T-cell (primary cell): ENCODE measurements at places on chromosomes 7 and 10. TPM values are rescaled to one million over a fixed set of nuclear protein-coding genes. Genes with fewer than 3 reads are reported as not detected.
A peak's percentile ranks its signal among the peaks of the same experiment; 100 is the strongest.

FOXI2 gene
- total RNA-seq, result not detected

CYP2C19 gene
- total RNA-seq, result not detected

PRKG1 gene
- not detected for total RNA-seq

UNCX gene
- total RNA-seq, result not detected

ACTR1A gene
- 60.2 TPM for total RNA-seq

CPA4 gene
- total RNA-seq, result not detected

AKR1C1 gene
- total RNA-seq, result 4.8 TPM

STEAP2 gene
- total RNA-seq, result 0.19 TPM

NKX2-3 gene
- not detected for total RNA-seq

GPR15LG gene
- not detected for total RNA-seq

SEPTIN7 gene
- 202 TPM for total RNA-seq

DNA sequence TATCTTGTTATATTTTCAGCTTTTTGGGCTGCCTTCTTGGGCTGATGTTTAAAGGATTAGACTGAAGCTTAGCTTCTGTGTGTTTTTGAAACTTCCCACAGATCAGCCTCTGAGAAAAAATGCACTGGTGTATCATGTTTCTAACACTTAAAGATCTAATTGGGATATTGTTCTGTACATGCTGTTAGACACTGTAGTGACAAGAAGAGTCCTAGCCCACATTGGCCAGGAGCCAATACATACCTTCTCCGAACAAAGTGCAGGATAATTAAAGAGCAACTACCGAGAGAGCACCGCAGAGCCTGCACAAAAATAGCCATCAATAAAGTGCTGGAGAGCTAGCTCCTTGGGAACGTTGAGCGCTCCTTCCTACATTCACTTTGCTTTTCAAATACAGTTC lies 289.4 kb upstream of the SP8 start:
- DNase-seq, result no peak

GRCh38 chr7:40015790-40016296 lies 65.8 kb downstream of the CDK13 start:
- no peak for DNase-seq

DNA sequence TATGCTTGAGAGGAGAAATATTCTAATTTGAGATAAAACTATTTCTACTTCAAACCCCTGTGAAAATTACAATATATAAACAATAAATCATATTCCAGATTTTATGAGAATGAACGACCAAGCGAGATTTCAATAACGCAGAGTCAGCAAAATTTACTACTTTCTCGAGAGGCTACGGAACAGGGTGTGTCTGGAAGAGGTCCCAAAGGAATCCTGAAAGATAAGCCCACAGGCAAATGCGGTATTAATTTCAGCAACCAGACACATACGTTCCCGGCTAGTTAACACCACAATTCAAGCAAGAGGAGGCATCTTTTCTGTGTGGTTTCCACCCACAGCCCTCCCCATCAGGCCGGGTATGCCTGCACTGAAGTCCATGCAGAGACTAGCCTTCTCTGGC lies 26.4 kb downstream of the BEND7 start:
- DNase-seq, result no peak

- DNase-seq, result no peak
Observed at GRCh38 chr10:129631006-129631405, 164.0 kb downstream of the MGMT start.

DNA sequence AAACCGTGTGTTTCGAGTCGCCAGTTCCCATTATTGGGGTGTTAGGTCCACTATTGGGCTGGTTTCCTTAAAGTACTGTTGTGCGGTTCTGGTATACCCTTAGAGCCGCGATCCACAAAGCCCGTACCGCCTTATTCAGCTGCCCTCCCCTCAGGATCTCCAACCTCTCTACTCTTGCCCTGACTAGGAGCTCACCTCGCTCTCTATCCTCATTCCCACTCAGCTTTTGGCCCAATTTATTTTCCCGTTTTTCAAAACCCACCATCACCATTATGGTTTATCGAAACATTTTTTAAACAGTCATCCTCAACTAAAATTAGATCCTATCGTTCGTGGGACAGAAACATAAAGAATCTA lies 461 bp upstream of the ETV1 start:
- no peak for DNase-seq

DNA sequence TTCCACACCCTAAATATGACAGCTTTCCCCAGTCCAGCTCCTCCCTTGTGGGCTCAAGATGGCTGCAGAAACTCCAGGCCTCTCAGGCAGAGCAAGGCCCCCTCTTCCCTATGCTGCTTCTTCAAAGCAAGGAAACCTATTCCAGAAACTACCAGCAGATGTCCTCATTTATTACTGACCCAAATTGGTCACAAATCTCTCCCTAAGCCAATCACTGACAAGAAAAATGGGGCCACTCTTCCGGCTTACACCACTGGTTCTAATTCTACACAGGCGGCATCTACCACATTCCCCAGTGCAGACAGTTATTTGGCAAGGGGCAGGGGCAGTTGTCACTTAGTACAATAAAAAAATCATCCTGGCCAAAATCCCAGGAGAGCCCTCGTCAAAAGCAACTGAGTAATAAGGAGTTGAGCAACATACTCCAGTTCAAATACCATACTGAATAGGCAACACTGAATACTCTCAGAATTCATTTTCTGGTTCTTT lies 150.4 kb downstream of the SFMBT2 start:
- DNase-seq, result peak; percentile 28

- no peak for DNase-seq
Observed at GRCh38 chr10:29840516-29841276, 205.9 kb upstream of the SVIL start.

GRCh38 chr10:62748386-62748785 lies 56.1 kb upstream of the ADO start:
- DNase-seq, result no peak

GRCh38 chr7:28933846-28934320 lies 24.2 kb downstream of the TRIL start:
- DNase-seq, result no peak

- no peak for DNase-seq
Observed at GRCh38 chr10:69961881-69962745, 90.5 kb upstream of the MACROH2A2 start.

DNA sequence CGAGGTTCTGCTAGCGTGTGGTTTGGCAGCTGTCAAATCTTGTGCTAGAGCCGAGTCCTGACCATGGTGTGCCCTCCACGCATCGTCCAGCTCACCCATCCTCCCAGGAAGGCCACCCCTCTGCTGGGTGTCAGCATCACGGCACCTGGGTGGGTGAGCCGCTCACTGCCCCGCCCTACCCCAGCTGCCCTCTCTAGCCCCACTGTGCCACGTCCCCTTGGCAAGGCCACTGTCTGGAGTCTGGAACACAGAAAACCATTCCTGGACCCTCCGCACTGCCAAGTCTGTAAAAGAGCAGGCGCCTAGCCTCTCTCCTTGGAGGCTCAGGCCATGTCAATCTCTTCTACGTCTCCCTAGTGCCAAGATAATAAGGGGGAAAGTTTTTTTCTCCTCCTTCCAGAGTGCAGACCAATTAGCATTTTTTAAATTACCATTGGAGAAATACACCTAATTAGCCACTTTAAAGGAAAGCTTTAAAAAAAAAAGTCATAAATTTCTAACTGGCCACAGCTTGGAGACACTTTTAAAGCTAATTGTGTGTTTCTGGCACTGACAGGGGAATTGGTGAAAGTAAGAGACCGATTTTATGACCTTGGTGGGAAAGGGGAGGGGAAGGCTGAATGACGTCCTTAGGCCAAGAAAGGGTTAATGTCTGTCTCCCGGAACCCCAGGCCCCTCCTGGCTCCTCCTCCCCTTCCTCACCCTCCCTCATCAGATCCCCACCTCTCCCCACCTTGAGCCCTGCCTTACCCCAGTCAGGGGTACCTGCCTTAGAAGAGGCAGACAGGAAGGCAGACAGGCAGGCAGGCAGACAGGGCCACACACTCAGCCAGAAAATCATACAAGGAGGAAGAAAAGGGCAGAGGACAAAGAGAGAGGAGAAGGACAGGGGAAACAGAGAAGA lies 151.2 kb downstream of the PLXNA4 start:
- no peak for DNase-seq

DNA sequence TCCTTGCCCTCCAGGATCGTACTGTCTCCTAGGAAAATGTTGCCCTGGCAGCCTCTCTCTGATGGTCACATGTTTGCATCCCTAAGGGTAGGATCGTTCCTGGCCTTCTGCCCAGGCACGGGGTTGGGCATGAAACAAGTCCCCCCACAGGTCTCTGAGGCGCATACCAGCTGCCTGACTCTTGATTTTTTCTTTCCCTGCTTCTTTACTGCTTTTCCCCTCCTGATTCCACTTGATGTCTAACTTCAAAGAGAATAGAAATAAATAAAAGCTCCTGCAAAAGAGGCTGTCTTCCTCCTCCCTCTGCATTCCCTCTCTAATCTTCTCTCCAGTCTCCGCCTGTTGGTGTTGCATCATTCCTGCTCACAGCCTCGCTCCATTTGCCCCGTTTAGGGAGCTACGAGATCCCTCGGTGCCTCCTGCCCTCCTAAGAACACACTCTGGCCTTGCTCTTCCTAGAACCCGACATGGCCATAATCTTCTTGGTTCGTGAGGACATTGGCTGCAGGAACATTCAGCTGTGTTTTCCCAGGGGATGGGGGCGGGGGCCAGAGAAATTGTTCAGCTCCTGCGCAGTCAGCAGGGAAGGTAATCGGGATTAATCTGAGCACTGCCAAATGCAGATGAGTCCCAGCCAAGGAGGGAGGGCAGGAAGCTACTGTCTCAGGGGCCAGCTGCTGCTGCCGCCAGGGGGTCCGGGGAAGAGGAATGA lies 26.0 kb downstream of the LEP start:
- no peak for DNase-seq

- no peak for DNase-seq
Observed at GRCh38 chr10:104336821-104337467, 1.3 kb downstream of the ITPRIP start.

DNA sequence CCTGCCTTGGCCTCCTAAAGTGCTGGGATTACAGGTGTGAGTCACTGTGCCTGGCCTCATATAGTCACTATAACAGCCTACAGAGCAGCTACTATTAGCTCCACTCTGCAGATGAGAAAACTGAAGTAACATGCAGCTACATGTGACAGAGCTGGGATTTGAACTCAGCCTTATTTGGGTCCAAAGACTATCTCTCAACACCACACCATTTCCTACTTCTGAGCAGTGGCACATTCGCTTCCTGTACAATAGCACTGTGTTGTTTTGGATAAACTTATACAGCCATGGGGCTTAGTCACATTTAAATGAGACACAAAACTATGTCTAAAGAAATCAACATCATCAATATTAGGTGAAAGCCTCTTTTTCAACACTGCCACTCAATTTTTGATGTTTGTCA lies 69.8 kb upstream of the DNAJB12 start:
- DNase-seq, result no peak

GRCh38 chr7:17559388-17559787 lies 260.9 kb downstream of the AHR start:
- no peak for DNase-seq

DNA sequence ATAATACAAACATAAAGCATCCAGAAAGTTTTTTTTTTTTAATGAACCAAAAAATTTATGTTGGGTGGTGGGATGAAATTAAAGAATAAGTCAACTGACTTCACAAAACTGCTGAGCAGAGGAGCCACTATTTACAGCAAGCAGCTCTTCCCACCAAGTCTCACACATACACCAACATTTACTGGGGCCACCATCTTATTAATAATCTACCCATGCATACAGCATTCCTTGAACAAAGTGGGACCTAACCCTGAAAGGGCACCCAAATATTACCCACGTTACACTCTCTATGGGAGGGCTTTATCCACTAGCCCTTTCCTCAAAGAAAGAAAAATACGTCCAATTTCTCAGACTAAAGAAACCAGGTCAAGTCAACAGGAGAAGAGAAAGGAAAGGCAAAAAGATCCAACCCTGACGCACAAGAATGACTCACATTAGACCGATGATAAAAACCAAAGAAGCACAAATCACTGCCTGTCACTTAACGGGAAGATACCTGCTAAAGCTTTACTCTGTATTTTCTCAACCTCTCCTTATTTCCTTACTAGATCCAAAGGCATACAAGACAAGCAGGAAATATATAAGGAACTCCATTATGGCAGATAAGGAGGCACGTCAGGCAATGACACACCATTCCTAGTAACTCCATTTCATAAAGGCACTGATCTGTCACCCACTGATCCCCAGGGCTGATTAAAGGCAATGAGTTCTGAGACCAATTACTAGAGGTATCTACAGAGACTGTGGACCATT lies 141.8 kb upstream of the ASAH2 start:
- no peak for DNase-seq

DNA sequence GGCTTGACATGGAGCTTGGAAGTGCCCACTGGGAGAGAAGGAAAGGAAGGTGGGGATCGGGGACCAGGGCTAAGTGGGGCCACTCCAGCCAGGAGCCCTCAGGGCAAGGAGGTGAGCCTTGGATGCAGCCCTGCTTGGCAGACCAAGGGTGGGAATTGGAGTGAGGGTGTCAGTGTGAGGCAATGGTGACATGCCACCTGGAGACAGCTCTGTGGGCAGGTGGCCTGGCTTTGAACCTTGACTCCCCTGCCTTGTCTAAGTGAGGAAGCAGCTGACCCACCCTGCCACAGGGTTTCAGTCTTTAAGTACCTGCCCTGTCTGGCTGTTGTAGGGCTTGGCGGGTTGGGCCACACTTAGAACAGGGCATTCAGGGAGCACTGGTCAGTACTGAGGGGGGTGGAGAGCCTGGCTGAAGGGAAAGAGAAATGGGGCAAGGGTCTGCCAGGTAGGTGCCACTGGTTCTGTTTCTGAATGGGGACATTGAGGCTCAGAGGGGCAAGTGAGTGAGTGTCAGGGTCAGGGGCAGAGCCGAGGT lies 4.8 kb downstream of the RAMP3 start:
- no peak for DNase-seq

GRCh38 chr10:78672918-78673317 lies 395.8 kb upstream of the ZMIZ1 start:
- DNase-seq, result no peak

- no peak for DNase-seq
Observed at GRCh38 chr7:877312-878232, 1.2 kb downstream of the GET4 start.

DNA sequence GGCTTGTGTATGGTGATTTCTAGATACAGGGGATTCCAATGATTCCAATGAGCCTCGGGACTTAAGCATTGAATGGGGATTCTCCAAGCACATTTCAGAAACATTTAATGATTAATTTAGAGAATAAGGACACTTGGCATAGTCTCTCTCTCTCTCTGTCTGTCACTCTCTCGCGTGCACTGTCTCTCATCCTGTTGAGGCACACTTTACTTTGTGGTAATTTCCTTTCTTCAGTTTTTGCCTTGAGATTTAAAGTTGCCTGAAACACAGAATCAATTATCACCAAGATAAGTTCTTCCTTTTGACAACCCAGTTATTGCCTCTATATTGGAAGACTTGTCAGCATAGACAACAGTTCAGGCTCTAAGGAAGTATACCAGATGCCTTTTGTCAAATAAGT lies 131.6 kb downstream of the ARID5B start:
- no peak for DNase-seq

- DNase-seq, result no peak
Observed at GRCh38 chr7:129786825-129787563, 165.8 kb downstream of the UBE2H start.
